ENCODE measurements at places on chromosomes 11 and 22.

DNA sequence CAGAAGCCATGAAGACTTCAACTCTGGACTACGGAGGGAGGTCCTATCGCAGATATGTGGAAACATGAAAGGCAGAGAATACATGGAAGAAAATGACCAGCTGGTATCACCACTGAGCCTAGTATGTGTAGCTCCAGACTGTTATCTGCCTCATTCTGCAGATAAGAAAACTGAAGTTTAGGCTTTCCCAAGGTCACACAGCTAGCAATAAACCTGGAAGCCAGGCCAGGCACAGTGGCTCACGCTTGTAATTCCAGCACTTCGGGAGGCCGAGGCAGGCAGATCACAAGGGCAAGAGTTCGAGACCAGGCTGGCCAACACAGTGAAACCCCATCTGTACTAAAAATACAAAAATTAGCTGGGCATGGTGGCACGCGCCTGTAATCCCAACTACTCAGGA lies 15.6 kb upstream of the VWCE start:
- no peak for DNase-seq

DNA sequence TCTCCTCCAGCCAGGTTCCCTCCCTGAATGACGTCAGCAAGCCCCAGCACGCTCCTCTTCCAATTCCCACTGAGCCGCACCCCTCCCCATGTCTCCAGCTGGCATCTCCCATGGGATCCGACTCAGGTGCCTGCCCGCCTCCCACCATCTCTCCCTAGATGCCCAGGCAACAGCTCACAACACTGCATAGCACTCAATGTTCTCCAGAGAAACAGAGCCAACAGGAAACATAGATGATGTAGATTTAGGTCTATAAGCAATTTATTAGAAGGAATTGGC lies 532.3 kb downstream of the BRD1 start:
- DNase-seq, result no peak

DNA sequence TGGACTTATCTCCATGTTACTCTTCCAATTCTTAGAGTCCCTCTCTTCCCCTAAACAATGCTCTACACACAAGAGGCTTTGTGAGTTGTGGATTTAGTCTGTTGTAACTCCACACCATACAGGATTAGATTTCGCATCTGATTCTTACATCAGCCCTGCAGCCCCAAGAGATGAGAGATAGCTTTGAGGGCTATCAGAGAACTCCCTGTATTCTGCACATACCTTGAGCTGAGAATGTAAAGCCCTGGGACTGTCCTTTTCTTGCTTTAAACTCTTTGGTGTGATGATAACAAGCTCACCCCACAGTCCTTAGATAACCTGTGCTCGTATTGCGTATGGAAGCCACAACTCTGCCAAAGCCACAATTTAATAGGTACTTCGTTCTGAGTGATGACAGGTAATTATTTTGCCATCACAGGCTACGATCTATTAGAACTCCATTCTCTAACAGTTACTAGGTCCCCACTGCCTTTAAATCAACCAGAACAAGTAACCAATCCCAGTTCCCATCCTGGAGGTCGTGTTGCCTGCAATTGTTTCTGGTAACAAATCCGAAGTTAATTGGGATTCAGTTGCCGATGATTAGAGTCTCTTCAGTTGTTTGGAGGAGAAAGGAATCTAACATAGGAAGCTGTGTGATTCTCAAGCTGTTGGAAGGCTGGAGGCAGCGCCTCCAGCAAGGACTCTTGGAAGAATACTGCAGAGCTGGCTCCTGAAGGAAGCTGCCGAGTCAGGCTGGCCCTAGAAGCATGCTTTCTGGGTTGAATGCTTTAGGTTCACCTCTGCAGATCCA lies 1.3 kb upstream of the PARVG start:
- no peak for DNase-seq

- DNase-seq, result no peak
Observed at GRCh38 chr22:22318723-22319465, 74.3 kb downstream of the VPREB1 start.

DNA sequence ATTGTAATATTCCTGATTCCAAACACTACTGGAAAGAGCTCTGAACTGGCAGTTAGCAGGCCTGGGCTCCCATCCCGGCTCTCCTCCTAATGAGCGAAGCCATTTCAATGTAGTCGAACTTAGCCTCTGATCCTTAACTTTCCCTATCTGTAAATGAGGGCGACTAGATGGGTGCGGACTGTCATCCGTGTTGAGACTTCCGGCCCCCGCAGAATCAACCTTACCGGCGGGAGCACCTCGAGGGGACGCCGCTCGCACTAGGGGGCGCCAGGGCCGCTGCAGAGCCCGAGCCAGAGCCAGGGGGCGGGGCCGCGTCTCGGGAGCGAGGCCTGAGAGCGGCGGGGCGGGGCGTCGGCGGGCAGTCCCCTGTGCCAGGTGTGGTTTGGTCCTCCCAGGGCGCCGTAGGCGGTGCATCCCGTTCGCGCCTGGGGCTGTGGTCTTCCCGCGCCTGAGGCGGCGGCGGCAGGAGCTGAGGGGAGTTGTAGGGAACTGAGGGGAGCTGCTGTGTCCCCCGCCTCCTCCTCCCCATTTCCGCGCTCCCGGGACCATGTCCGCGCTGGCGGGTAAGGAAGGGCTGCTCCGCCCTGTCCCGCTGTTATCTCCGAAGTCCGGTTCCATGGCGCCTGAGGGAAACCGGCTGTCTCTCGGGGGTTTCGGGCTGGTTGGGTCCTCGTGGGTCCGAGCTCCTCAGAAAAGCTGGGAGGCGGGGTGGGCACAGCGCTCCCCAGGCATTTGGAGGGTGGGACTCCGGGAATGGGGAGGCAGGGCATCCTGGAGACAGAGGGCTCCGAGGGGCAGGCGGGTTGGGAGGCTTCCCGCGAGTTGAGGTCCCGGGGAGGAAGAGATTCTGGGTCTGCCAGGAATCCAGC lies at the start of gene LIMK2:
LIMK2 (plus strand) TSS at position 437 of the 869 bp plus-strand sequence; CDS start at position 548, 111 bp downstream.
- DNase-seq, result peak; percentile 74

DNA sequence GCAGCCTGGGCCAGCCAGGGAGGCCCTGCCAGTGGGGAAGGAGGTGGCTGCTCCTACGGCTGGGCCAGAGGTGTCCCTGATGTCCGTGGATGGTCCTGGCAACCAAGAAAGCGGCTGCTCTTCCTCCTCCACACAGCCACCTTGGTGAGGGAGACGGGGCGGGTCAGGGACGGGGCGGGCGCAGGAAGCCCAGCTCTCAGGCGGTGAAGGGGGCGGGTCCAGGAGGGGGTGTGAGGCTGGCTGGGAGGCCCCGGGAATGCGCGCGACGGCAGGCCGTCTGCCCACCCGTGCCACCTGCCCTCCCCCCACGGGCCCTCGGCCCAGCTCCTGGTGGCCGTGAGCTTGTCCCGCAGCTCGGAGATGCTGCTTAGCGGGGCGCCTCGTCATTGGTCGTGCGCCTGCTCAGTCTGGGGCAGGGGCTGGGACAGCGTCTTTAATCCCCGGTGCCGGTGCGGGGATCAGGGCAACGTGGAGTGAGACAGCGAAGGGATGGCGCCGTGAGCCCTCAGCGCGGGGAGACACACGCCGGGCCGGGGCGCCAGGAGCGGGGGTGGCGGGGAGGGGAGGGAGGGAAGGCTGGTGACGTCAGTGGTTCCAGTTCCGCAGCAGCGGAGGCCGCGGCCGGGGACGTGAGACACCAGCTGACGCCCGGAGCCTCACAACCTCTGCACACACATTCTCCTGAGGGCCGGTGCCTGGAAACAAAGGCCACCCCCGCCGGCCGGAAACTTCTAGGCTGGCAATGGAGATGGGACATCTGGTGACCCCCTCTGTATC lies 6.7 kb upstream of the BRSK2 start:
- DNase-seq, result peak; percentile 49

DNA sequence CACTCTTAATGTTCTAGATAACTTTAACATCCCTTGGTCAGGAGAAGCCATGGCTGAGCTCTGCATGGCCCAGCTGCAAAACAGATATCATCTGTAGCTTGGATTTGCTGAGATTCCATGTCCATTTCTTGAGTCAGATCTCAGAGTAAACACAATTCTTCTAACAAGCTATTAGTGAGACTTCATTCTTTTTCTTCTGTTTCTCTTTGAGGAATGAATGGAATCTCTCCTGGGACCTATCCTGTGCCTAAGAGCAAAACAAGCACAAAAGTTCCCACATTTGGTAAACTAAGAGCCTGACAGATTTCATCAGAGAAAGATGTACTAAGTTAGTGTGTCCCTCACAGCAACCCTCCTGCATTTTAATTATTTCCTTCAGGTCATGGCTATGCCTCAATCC lies 142.8 kb downstream of the MAML2 start:
- peak; percentile 81 for DNase-seq

- DNase-seq, result no peak
Observed at GRCh38 chr11:73170140-73170539, 28.0 kb upstream of the FCHSD2 start.

GRCh38 chr22:38873469-38874411 lies 1.7 kb upstream of the CBX6 start:
- DNase-seq, result no peak

DNA sequence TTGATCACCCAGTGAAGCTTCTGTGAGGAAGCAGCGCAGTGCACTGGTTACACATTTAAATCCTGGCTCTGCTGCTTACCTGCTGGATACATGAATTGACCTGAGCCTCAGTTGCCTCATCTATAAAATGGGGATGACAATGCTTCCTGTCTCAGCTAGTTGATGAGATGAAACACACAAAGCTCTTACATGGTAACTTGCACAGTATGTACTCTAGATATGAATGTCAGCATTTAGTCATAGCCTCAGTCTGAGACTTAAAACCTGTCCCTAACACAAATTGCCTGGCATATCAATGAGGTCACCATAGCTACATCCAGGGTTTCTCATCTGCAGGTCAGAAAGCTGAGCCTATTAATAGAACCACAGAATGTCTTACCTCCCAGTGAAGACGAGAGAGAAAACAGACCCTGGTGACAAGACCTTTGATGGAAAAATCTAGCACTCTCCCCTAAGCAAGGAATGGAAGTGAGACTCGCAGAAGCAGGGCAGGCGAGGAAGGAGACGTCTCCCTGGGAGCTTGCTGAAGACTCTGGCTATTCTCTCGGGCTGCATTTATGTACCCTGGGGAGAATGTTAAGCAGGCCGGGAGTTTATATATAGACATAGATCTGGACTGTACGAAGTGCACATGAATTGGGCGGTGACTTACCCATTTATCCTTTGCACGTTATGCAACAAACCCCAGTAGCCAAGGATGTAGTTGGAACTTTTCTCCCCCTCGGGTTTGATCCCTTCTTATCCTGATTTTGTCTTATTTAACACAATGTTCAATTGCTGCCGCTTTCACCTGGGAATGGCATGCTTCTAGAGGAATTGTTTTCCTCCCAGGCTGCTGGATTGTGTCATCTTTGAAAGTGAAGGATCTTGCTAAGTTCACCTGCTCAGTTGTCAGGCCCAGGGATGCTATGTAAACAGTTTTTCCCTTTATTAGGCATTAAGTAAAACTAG lies 18.0 kb downstream of the SDHAF2 start:
- peak; percentile 4 for DNase-seq

DNA sequence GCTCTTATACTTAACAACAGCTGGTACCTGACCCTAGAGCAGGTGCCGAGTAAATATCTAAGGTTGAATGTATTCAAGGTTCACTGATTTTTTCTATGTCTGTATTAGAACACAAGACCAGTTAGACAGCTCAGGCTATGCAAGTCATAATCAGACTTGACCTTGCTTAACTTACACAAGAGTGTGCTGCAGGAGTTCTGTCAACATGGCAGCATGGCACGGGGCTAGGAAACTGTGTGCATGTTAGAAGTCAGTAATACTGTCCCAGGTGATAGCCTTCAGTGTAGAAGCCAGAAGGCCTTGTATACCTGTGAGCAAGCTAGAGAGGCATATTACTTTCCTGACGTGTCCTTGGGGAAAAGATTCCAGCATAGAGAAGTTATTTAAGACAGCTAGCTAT lies 253.1 kb downstream of the FAT3 start:
- no peak for DNase-seq

- DNase-seq, result no peak
Observed at GRCh38 chr22:48491451-48491941, 1336.2 kb downstream of the BRD1 start.

DNA sequence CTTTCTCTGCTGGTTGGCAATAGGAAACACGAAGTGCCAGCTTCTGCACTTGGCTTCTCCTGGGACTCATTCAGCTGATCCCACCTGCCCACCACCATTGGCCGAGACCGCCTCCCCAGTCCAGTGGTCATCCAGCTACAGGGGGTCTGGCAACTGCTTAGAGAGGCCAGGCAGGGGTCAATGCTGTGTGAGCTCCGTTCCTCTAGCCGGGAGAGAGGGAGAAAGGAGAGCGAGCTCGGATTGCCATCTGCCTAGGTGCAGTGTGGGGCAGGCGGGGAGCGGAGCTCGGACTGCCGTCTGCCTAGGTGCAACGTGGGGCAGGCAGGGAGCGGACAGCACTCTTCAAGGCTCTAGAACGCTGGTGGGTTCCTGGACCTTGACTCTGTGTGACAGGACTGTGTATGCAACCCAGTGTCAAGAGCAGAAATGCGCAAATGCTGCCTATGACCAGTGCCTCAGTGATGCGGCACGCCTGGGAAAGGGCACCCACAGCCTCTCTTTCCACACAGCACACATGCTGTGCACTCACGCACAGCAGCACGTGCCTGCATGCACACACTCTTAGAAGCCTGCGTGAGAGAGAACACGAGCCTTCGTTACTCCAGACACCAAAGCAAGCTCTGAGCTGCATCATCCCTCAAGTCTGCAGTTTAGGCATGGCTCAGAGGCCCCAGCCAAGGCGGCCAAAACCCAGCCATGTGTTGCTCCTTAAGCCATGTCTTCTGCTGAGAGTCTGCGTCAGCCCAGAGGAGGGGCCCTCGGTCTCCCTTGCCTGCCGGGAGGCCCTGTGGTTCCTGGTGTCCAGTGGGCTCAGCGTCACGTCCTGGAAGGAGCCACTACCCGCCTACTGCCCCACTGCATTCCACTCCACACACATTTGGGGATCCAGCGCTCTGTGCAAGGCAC lies 26.8 kb upstream of the JAM3 start:
- DNase-seq, result no peak

- DNase-seq, result no peak
Observed at GRCh38 chr22:48797731-48798130, 1029.9 kb downstream of the BRD1 start.

DNA sequence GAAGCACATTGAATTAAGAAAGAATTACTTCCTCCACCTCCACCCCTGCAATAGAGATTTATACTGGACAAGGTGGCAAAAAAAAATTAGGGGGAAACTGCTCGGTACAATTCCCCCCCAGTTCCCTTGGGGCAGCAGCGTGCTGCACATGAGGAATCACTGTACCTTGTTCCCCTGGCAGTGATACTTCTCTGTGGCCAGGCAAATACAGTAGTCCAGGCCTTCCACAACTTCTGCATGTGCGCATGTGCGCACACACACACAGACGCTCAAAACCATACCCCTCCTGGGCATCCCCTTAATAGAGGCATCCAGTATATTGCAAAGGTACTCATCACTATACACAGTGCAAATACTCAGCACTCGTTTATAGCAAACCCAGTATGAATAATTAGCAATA lies 68.9 kb downstream of the ARFGAP2 start:
- no peak for DNase-seq

DNA sequence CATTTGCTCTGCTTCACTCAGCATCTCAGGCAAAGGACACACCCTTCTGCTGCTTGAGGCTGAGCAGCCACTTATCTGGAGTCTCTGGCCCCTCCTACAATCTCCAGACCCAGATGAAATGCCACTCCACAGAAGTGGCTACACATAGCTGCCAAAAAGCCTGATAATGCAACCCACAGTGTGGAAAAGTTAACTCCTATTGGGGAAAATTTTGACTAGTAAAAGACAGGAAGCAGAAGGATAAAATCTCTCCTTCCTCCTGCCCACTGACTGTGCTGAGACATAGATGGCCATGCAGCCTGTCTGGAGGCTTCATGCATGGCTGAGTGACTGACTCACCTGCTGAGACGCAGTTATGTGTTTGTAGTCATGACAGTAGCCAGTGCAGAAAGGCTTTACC lies 92.3 kb upstream of the TEAD1 start:
- DNase-seq, result peak; percentile 93

GRCh38 chr22:39685336-39686177 lies 115.0 kb downstream of the CACNA1I start:
- DNase-seq, result no peak

All from HFFc6 (cell line).